Activated naive CD4-positive, alpha-beta T cell treated with anti-CD3 and anti-CD28 coated beads, Interleukin-2, amount 50 U/mL, for 72 hours (primary cell): ENCODE measurements at places on chromosomes 5 and 9. TPM values are rescaled to one million over a fixed set of nuclear protein-coding genes. Genes with fewer than 3 reads are reported as not detected.

TRPM3 gene
- 0.02 TPM for total RNA-seq

SELENOP gene
- not detected for total RNA-seq

CCL27 gene
- total RNA-seq = not detected

CCDC192 gene
- not detected for total RNA-seq

GRCh38 chr5:52007230-52007858, 624.1 kb downstream of the ISL1 start:
- no peak for DNase-seq
